Neural progenitor cell (in vitro differentiated cells): ENCODE measurements at places on chromosomes 12 and 14.

GRCh38 chr12:60872219-60872618 lies 1276.4 kb downstream of the SLC16A7 start:
- no peak for DNase-seq

DNA sequence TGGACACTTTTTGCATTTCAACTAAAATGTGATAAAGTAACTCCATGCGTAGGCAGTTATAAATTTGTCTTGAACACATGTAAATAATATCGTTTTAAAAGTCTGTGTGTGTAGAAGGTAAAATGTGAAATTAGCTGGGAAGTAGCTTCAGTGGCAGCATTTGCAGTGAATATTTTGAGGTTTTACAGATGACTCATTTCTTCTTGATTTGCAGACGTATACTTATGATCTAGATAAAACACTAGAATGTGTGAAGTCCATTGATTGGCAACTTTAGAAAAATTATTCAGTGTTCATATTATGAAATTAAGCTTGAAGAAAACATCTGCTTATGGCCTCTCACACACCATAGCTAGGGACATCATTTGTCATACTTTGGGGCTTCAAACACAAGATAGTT lies 788.6 kb upstream of the NOVA1 start:
- DNase-seq, result no peak

DNA sequence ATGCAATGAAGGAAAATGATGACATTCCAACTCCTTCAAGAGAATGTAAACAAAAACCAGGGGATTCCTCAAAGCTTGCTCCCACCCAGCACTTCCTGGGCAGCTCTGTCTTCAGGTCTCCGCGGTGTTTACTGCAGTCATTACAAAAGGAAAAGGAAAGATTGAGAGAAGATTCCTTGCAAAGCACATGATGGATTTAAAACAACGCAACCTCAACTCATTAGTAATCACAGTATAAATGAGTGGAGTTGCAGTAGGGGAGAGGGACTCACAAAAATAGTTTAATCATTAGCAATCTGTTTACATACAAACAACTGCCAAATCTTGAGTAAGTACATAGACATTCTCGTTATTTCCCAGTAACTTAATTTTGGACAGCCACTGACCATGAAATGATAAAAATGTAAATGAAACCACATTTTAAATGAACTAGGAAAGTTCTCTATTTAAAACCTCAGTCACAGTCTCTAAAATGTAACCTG lies 49.7 kb upstream of the OVCH1 start:
- no peak for DNase-seq

DNA sequence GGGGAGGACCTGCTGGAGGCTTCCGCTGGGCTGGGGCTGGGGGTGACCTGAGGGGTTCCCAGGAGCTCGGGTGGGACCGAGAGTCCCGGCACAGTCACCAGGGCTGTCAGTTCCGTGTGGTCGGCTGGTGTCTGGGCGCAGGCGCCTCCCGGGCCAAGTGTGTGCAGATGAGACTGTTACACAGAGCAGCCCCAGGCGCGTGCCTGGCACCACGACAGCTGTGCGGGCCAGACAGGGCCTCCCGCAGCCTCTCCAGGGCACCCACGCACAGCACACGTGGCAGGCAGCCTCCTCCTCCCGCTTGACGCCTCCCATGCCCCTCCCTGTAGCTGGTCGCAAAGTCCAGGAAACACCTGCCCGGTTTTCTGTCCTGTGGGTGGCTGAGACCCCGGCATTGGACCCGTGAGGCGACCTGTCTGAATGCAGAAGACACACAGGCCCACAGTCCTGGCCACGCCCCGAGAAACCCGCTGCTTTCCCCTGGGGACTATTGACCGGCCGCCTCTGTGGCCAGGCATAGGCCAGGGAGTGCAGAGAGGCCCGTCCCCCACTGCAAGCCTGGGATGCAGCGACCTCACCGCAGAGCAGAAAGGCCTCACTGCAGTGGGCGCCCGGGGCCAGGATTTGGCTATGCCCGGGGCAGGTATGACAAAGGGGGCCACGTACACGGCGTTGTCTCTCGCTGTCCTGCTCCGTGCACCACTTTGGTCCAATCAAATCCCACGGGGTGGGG lies 12.1 kb upstream of the GALNT9 start:
- no peak for DNase-seq

GRCh38 chr14:40870252-40870651 lies 736.4 kb upstream of the LRFN5 start:
- no peak for DNase-seq

DNA sequence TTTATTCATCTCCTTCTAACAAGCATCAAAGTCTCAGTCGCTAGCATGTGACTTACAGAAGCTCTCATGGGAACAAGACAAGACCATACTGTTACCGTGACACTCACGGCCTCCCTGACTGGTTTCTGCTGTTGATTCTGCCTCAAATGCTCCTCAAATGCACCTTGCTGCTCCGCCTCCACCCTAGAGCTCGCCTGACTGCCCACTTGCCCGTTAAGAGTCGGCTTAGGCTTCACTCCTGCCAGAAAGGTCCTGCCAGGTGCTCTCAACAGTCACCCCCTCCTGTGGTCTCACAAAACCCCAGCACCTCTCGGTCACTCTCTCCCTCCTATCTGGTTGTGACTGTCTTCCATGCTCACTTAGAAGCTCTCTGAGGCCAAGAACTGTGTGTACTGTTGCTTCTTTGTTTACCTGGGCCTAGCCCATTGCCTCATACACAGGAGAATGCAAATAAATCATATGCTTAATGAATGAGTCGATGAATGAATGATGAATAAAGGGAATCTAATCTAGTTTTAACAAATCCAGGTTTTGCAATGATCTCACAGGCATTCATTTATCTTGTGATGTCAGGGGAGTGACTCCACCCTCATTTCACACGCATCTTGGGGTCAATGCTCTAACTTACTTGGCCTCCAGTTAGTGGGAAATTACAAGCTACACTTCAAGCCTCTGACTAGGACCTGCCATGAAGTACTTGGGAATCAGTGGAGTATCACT lies 41.3 kb downstream of the SSH1 start:
- no peak for DNase-seq
